ENCODE measurements at places on chromosomes 7 and 10. TPM values are rescaled to one million over a fixed set of nuclear protein-coding genes. Genes with fewer than 3 reads are reported as not detected.
A peak's percentile ranks its signal among the peaks of the same experiment; 100 is the strongest.

DNA sequence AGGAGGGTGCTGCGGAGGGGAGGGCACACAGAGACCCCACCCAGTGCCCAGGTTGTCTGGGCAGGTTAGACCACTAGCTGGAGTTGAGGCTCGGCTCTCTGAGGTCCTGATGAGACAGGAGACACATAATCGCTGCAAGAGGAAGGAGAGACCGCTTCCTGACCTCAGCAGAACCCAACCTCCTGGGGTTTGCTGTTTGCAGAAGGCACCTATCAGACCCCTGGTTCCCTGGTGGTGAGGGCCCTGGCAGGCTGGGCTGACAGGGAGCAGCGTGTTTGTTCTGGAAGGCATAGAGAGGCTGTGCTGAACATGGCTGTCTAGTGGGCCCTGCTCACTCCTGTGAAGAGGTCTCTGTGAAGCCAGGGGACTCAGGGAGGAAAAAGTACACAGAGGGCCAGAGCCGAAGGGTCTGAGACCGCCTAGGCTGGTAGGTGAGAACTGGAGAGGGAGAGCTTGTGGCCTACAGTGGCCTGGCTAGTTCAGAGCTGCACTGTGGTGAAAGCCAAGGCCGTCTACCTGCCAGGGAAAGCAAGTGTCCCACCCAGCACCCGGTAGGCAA lies 39.4 kb upstream of the NPFFR1 start:
- DNase-seq = peak; percentile 17

DNA sequence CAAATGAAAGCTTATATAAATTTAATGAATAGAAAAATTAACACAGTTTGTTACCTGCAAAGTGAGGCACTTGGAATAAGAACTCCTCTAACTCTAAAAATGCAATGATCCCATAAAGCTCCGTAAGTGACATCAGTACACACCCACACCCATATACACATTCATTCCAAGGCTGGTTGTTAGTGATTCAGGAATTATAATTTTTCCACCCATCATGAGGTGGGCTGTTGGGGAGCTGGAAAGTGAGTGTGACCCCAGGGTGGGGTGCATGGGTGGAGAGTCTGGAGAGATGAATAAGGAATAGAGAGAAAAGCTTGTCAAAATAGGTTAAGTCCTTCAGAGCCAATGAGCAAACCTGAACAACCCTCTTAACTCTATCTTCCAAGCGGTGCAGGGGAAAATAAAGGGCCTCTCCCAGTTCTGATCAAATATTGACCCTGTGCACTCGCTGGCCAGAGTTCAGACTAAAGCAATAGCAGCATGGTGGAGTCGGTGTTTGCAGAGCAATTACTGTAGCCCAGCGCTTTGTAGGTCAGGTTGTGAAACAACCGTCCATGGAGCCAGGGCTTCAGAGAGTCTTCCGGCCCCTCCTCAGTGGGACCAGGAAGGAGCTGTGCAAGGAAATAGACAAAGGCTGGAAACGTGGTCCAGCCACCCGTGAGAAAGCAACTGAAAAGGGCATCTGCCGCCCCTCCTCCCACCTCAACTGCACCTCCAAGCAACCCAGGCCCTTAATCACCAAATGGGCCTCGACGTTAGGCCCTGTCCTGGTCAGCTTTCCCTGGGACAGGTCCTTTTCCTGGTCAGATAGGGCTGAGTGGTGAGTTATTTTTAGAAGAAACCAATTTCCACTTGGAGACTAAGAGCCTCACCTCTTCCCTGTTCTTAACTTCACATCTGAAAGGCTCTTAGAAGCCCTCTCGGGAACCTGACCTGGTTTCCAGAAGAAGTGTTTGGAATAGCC lies 61.2 kb downstream of the SH3PXD2A start:
- DNase-seq = peak; percentile 47

GRCh38 chr10:58331646-58332045 lies 3.2 kb upstream of the UBE2D1 start:
- no peak for DNase-seq

DNA sequence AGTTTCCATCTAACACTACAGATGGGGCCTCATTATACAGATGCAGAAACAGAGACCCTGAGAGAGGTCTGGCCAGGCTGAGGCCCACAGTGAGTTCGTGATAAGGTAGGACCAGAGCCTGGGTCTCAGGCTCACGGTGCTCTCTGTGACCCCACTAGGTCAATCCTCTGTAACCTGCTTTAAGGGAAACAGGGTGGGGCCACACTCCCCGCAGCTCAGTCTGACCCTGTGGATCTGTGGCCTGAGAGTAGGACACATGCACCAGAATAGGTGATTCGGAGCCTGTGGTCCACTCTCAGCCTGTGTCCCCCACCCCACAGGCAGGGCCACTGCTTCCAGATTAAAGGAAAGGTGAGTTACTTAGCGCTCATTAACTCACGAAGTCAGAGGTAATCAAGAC lies 137.8 kb upstream of the FAM20C start:
- DNase-seq = no peak

DNA sequence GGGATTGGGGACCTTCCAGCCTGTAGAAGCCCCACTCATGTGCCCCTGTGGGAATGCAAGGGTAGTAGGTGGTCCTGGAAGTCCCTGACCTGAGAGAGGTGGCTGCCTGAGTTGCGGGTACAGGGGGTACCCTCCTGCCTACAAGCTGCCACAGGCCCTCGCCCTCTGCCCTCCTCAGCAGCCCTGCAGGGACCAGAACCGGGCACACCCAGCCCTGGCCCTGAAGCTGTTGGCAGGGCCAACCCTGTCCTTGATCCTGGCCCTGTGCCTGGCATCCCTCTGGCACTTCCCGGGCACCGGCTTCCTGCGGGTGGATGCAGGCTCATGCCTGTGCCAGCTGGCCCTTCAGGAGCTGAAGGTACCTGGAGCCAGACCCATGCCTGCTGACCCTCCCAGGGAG lies 54.9 kb upstream of the ELN start:
- DNase-seq = no peak

GRCh38 chr10:27153845-27154193 lies 365 bp downstream of the YME1L1 start:
- DNase-seq = no peak

DNA sequence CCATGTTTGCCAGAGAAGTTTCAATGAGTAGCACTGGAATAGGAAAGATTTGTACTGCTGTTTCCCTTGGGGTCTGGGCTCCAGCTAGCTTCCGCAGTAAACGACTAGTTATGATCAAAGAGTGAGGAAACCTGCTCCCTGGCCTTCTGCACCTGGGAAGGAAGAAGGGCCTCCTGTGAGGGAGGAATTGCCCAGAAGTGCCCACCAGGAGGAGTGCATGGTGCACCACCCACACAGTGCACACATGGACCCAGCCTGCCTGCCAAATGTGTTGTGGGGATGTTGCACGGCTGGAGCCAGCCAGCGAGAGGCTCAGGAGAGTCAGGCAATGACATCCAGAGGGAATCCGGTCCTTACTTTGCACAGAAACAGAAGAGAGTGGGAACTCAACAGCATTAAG lies 27.0 kb upstream of the FAM107B start:
- no peak for DNase-seq

DNA sequence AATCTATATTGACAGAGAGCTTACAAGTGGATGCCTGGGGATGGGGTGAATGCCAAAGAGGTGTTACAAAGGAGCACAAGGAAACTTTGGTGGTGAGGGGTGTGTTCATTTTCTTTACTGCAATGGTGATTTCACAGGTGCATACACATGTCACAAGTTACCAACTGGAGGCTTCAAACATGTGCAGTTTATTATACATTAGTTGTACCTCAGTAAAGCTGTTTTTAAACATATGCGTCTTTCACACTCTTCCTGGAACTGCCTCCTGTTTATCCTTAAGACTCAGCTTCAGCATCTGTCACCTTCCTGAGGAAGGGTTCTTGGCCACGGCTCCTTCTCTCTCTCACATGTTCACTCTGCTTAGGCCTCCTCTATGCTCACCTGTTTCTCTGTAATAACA lies 731.5 kb downstream of the PARD3 start:
- no peak for DNase-seq

DNA sequence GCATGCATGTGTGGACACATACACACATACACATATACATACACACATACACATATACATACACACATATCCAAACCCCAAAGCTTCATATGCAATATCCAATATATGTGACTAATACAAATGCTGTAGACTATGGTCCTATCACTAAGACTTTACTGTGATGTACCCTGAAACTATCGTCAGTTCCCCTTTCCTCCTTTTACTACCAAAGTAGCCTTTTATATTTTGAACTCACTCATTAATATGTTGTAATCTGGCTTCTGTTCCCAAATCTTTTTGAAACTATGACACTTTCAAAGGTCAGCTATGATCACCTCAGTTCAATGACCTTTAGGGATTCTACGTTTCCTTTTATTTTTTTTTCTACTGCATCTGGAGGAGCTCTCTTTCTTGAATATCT lies 64.8 kb upstream of the TFEC start:
- no peak for DNase-seq

DNA sequence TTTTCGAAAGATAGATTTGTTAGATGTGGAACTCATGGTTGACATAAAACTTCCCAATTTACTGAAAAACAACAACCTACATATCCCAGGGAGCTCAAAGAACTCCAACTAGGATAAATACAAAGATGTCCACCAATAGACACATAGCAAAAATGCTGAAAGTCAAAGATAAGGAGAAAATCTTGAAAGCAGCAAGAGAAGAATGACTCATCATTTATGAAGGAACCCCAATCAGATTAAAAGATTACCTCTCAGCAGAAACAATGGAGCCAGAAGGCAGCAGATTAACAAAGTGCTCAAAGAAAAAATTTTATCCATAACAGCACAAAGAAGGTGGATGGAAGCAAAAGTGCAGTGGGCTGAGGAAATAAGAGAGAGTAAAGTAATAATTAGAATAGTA lies 908.6 kb downstream of the SORCS3 start:
- no peak for DNase-seq

- no peak for DNase-seq
Measured at GRCh38 chr7:87416682-87417587, 58.5 kb downstream of the ABCB4 start.

DNA sequence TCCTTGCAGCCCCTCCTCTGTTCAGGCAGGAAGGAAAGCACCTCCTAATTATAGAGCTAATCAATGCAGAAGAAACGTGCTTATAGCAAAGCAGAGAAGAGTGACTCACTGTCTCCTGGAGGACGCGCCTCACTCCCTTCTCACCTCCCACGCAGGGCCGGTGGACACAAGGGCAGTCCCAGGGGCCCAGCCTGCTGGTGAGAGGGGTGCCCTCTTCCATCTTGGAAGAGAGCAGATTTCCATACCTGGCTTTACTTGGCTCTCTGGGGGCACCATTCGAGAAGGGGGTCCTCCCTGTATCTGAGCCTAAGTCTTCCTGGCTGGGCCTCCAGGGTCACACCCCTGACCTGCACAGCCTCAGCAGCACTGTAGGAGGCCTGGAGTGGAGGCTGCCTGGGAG lies 55.8 kb downstream of the RASGEF1A start:
- peak; percentile 10 for DNase-seq

DNA sequence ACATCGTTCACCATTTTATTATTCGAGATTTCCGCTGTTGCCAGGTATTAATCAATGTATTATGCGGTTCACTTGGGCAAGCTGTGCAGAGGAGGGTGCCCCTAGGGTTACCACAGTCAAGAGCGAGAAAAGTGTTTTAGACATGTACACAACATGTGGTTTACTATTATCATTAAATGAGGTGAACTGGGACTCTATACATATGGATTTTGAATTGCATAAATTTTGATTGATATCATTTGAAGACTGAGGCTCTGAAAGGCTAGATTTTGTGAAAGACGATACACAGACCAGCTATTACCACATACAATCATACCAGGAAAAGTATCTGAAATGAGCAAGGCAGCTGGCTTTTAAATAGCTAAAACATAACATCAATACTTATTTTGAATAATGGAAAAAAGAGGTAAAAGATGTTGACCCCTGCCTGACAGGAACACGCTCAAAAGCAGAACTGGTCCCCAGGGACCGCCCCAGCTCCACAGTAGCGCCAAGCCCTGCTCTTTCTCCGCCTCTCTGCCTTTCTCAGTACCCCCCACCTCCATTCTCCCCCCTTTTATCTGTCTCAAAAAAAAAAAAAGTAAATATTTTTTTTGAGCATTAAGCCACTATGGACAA lies 413.4 kb upstream of the MKI67 start:
- no peak for DNase-seq

DNA sequence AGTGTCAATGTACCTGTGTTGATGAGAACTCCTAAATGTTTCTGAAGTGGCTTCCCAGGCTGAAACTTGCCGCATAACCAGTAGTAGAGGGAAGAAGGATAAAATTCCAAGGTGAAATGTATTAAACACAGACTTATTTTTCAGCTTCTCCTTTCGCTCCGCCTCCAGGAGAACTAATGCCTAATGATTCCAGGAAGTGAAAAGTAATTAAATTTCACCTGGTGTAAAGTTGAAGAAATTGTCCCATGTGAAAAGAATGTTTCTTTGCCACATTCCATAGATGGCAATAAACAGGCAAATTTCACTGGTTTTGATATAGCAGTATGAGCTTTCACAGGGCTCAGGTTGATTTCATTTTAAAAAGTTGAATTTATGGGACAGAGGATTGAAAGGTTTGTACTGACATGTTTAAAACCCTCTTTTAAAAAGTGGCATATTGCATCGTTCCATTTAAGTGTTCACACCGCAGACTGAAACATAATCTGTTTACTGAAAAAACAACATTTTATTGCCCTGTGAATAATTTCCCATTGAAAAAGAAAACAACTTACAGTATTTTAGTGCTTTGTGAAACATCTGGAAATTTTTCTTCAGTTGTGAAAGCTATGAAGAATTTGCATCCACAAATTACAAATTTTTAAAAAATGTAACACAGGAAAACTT lies 453.4 kb upstream of the NFE2L3 start:
- no peak for DNase-seq

- no peak for DNase-seq
Measured at GRCh38 chr7:13770305-13770704, 219.2 kb downstream of the ETV1 start.

GRCh38 chr10:129768437-129769355 lies 195.4 kb downstream of the EBF3 start:
- peak; percentile 14 for DNase-seq

GRCh38 chr10:126235979-126236851 lies 152.1 kb downstream of the ADAM12 start:
- no peak for DNase-seq

GRCh38 chr10:10786109-10787090 lies 231.3 kb upstream of the CELF2 start:
- DNase-seq = no peak

GRCh38 chr7:98619450-98620321 lies 2.6 kb downstream of the NPTX2 start:
- DNase-seq = no peak

FAM237B gene
- total RNA-seq = 0.15 TPM

OR9A2 gene
- 2.0 TPM for total RNA-seq

WIPF3 gene
- total RNA-seq = 3.2 TPM

CDC14C gene
- total RNA-seq = not detected

SHTN1 gene
- 36.0 TPM for total RNA-seq

PLEKHS1 gene
- not detected for total RNA-seq

ACSL5 gene
- 15.8 TPM for total RNA-seq

CALHM3 gene
- total RNA-seq = not detected

LBX1 gene
- total RNA-seq = not detected

ANKRD22 gene
- total RNA-seq = 0.59 TPM

Measured in breast epithelium (tissue), 4 donors.